ENCODE measurements at places on chromosomes 7 and 10. TPM values are rescaled to one million over a fixed set of nuclear protein-coding genes. Genes with fewer than 3 reads are reported as not detected.

VGF gene
- polyA plus RNA-seq: 0.08 TPM

DDX50 gene
- polyA plus RNA-seq: 24.6 TPM

PPRC1 gene
- polyA plus RNA-seq: 28.0 TPM

UNC5B gene
- polyA plus RNA-seq: 4.4 TPM

PLAU gene
- polyA plus RNA-seq: 11.6 TPM
